ENCODE measurements at places on chromosomes 13 and 19. TPM values are rescaled to one million over a fixed set of nuclear protein-coding genes. Genes with fewer than 3 reads are reported as not detected.

Gene SLC17A7
- not detected for polyA plus RNA-seq

Gene ZNF667
- polyA plus RNA-seq, result 7.6 TPM

Gene ZNF547
- 1.3 TPM for polyA plus RNA-seq

Gene PLPP2
- polyA plus RNA-seq, result not detected

Gene SHISA7
- not detected for polyA plus RNA-seq

Gene SIAH3
- not detected for polyA plus RNA-seq

Gene SIGLEC8
- polyA plus RNA-seq, result not detected

Gene UGGT2
- 0.22 TPM for polyA plus RNA-seq

Gene ZNF100
- 16.2 TPM for polyA plus RNA-seq

Gene MRPL54
- 159 TPM for polyA plus RNA-seq

Gene APC2
- polyA plus RNA-seq, result not detected

Data from naive B cell (primary cell).